Spinal cord (tissue), 10 donors: ENCODE measurements at places on chromosomes 1 and 21. TPM values are rescaled to one million over a fixed set of nuclear protein-coding genes. Genes with fewer than 3 reads are reported as not detected.

GRCh38 chr21:35491114-35491513 is 442.0 kb upstream of the RUNX1 start:
- no peak for DNase-seq
- H3K27ac ChIP-seq, result no peak overlapping the region
- no peaks in the 10 kb centered on the region for H3K27me3 ChIP-seq
- H3K4me1 ChIP-seq, result no peaks in the 10 kb centered on the region
- H3K36me3 ChIP-seq, result no peaks in the 10 kb centered on the region

DNA sequence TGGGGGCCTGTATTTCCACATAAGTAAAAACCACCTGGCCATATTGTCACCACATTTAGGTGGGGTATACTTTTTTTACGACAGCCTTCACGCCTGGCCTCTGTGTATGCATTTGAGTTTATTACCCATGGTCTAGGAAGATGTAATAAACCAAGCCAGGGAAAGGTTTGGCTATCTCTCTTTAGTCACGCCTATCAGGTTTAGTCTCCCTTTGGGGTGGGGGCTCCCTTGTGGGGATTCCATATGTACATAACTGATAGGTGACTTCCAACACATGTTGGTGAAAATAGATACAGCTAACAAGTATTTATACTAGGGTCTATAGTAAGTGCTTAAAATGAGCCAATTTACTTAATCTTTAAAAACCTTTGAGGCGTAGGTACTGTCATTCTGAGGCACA is 4.2 kb downstream of the YBX1 start:
- H3K27me3 ChIP-seq, result no peaks in the 10 kb centered on the region
- no peaks in the 10 kb centered on the region for H3K36me3 ChIP-seq
- H3K27ac ChIP-seq, result no peak overlapping the region
- no peak overlapping the region for H3K4me3 ChIP-seq

- no peaks in the 10 kb centered on the region for H3K4me1 ChIP-seq
- H3K4me3 ChIP-seq, result no peak overlapping the region
- DNase-seq, result no peak
- H3K36me3 ChIP-seq, result no peaks in the 10 kb centered on the region
These were observed 20.4 kb downstream of the CENPF start for GRCh38 chr1:214623430-214623829.

GRCh38 chr1:232090816-232091215 is 464.2 kb downstream of the DISC1 start:
- no peak overlapping the region for H3K27ac ChIP-seq
- H3K4me3 ChIP-seq, result no peak overlapping the region
- no peaks in the 10 kb centered on the region for H3K4me1 ChIP-seq

DNA sequence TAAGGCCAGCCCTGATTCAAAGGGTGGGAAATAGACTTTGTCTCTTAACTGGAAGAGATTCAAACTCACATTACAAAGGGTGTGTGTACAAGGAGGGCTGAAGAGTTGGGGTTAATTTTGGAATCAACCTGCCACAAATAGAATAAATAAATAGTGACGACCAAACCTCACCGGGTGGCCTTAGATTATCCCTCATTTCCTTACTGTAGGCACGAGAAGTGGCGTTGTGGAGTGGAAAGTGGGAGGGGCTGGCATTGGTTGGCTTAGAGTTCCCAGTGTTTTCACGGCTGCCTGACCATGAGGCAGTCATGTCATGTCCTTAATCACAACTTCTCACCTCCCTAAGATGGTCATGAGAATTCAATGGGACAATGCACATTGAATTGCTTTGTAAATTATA is 21.3 kb upstream of the RUNX1 start:
- no peak overlapping the region for H3K27ac ChIP-seq
- H3K27me3 ChIP-seq, result no peaks in the 10 kb centered on the region
- no peak for DNase-seq
- no peaks in the 10 kb centered on the region for H3K36me3 ChIP-seq

- no peaks in the 10 kb centered on the region for H3K36me3 ChIP-seq
- H3K4me1 ChIP-seq, result peaks cover 14% of the 10 kb centered on the region
- H3K4me3 ChIP-seq, result no peak overlapping the region
- DNase-seq, result no peak
- H3K27ac ChIP-seq, result no peak overlapping the region
These were observed 8.0 kb downstream of the PIGP start for GRCh38 chr21:37064841-37065240.

DNA sequence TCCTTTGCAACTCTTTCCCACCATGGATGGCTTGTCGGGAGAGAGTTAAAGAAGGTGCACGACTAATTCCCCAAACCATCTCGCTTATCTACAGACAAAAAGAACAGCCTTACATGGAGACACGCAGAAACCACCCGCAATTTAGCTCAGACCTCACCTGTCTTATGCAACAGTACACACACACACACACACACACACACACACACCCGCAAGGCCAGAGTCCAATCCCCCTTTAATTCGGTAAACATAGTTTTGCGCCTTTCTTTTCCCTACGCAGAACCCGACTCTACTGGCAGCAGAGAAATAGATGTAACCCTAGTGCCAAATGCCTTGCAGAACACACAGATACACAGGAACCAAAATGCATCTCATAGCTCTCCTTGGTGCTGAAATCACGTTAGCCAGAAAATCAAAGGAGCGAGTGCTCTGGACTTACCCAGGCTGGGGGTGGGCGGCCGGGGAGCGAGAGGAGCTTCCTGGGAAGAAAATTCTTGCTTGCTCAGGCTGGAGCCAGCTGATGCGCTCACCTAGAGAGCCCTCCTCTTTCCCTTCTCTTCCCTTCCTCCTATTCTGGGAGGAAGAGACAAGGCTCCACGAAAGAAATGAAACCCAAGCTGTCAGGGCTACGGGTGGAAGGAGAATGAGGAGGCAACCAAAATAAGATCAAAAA is 470 bp downstream of the TNR start:
- H3K36me3 ChIP-seq, result no peaks in the 10 kb centered on the region
- H3K27me3 ChIP-seq, result peaks cover 2% of the 10 kb centered on the region
- peak; percentile 69 for DNase-seq
- H3K4me3 ChIP-seq, result peak overlapping the region; percentile 49
- H3K27ac ChIP-seq, result peak overlapping the region; percentile 74

DNA sequence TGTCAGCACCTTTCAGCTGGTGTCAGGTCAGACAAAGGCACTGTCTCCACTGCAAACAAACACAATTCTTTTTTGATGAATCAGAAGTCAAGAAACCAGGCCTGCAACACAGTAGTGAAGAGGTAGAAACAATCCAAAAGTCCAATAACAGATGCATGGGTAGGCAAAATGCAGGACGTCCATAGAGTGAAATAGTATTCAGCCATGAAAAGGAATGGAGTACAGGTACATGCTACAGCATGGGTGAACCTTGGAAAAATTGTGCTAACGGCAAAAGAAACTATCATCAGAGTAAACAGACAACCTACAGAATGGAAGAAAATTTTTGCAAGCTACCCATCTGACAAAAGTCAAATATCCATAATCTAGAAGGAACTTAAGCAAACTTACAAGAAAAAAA is 26.2 kb upstream of the ZBTB21 start:
- H3K4me1 ChIP-seq, result peaks cover 18% of the 10 kb centered on the region
- no peaks in the 10 kb centered on the region for H3K27me3 ChIP-seq
- no peaks in the 10 kb centered on the region for H3K36me3 ChIP-seq

DNA sequence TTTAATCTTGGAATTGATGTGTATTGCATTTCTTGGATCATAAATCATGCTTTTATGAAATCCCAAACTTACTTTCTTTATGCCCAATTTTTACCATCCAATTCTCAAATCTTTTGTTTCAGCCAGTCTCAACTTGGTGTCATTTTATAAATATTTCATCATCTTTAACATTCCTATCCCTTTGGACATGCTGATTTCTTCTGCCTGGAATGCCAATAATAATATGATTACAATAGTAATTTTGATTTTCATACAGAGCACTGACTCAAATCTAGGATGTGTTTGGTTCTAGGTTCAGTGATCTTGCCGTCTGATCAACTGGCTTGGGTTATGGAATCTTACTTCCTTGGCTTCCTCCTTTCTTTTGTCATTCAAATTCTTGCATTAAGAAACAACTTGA is 12.8 kb downstream of the RRP15 start:
- no peaks in the 10 kb centered on the region for H3K27me3 ChIP-seq
- no peaks in the 10 kb centered on the region for H3K36me3 ChIP-seq
- no peak for DNase-seq
- no peaks in the 10 kb centered on the region for H3K4me1 ChIP-seq

- H3K4me1 ChIP-seq, result peaks cover 12% of the 10 kb centered on the region
- no peaks in the 10 kb centered on the region for H3K36me3 ChIP-seq
- DNase-seq, result no peak
- H3K27me3 ChIP-seq, result peaks cover 2% of the 10 kb centered on the region
These were observed 2.9 kb upstream of the PDZK1IP1 start for GRCh38 chr1:47192458-47193384.

DNA sequence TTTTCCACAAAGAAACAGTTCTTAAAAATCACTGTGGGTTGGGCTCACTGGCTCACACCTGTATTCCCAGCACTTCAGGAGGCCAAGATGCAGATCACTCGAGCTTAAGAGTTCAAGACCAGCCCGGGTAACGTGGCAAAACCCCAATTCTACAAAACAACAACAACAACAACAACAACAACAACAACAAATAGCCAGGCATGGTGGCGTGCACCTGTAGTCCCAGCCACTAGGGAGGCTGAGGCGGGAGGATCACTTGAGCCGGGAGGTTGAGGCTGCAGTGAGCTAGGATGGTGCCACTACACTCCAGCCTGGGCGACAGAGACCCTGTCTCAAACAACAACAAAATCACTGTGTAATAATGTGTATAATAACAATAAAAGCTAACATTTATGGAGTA is 40.8 kb downstream of the CDCP2 start:
- H3K4me1 ChIP-seq, result peaks cover 7% of the 10 kb centered on the region
- no peak overlapping the region for H3K4me3 ChIP-seq
- H3K36me3 ChIP-seq, result no peaks in the 10 kb centered on the region
- no peaks in the 10 kb centered on the region for H3K27me3 ChIP-seq
- no peak overlapping the region for H3K27ac ChIP-seq

Gene SPATA6
- 71.1 TPM for total RNA-seq

Gene NGF
- 10.4 TPM for total RNA-seq

Gene TAS1R1
- not detected for total RNA-seq
